HT1080 (cell line): ENCODE measurements at places on chromosomes 5 and 9. TPM values are rescaled to one million over a fixed set of nuclear protein-coding genes. Genes with fewer than 3 reads are reported as not detected.

GPR150 gene
- total RNA-seq, result not detected in 2 replicates

ALDH1B1 gene
- total RNA-seq, result 27.5 and 30.9 TPM in 2 replicates

CYSRT1 gene
- 1.1 and 1.4 TPM in 2 replicates for total RNA-seq

PCDHGC3 gene
- total RNA-seq, result 36.5 and 44.6 TPM in 2 replicates

ALAD gene
- total RNA-seq, result 11.9 and 20.3 TPM in 2 replicates

MARCOL gene
- total RNA-seq, result not detected in 2 replicates

NDUFB6 gene
- total RNA-seq, result 101 and 142 TPM in 2 replicates

MAMDC2 gene
- total RNA-seq, result 0.17 and 0.37 TPM in 2 replicates

PIP5KL1 gene
- total RNA-seq, result 0.73 and 0.98 TPM in 2 replicates

SARDH gene
- total RNA-seq, result 0.05 and 0.30 TPM in 2 replicates

OR2K2 gene
- total RNA-seq, result not detected in 2 replicates

MAST4 gene
- total RNA-seq, result 7.6 and 8.7 TPM in 2 replicates

ARSI gene
- total RNA-seq, result 0.20 and 0.82 TPM in 2 replicates

PDE6A gene
- total RNA-seq, result not detected in 2 replicates

TMEM174 gene
- not detected in 2 replicates for total RNA-seq

CDO1 gene
- total RNA-seq, result 1.4 and 3.3 TPM in 2 replicates

ADGRV1 gene
- total RNA-seq, result 0.43 and 0.45 TPM in 2 replicates

GABBR2 gene
- total RNA-seq, result 1.9 and 3.7 TPM in 2 replicates

TMC1 gene
- not detected in 2 replicates for total RNA-seq

PDZD2 gene
- 0.87 and 1.1 TPM in 2 replicates for total RNA-seq

STK32A gene
- total RNA-seq, result 0.39 and 0.87 TPM in 2 replicates

ADGRD2 gene
- not detected in 2 replicates for total RNA-seq

KIF4B gene
- not detected in 2 replicates for total RNA-seq

SLC36A2 gene
- total RNA-seq, result not detected in 2 replicates

PCDHB14 gene
- total RNA-seq, result 0.03 and 0.08 TPM in 2 replicates

FYB1 gene
- total RNA-seq, result not detected in 2 replicates

GPX8 gene
- 48.3 and 48.7 TPM in 2 replicates for total RNA-seq

AMBP gene
- total RNA-seq, result 0.30 and 0.47 TPM in 2 replicates

DBH gene
- not detected in 2 replicates for total RNA-seq

ZNF483 gene
- not detected in 2 replicates for total RNA-seq

KCTD16 gene
- total RNA-seq, result 0.03 TPM in 1 of 2 replicates, not detected in the other

RLN1 gene
- not detected in 2 replicates for total RNA-seq

DNLZ gene
- 36.6 and 44.0 TPM in 2 replicates for total RNA-seq

CXCL14 gene
- not detected in 2 replicates for total RNA-seq

TBCA gene
- total RNA-seq, result 203 and 207 TPM in 2 replicates

CCL21 gene
- not detected in 2 replicates for total RNA-seq

SPATA31A3 gene
- total RNA-seq, result not detected in 2 replicates
